ENCODE measurements at places on chromosomes 1 and 21.

DNA sequence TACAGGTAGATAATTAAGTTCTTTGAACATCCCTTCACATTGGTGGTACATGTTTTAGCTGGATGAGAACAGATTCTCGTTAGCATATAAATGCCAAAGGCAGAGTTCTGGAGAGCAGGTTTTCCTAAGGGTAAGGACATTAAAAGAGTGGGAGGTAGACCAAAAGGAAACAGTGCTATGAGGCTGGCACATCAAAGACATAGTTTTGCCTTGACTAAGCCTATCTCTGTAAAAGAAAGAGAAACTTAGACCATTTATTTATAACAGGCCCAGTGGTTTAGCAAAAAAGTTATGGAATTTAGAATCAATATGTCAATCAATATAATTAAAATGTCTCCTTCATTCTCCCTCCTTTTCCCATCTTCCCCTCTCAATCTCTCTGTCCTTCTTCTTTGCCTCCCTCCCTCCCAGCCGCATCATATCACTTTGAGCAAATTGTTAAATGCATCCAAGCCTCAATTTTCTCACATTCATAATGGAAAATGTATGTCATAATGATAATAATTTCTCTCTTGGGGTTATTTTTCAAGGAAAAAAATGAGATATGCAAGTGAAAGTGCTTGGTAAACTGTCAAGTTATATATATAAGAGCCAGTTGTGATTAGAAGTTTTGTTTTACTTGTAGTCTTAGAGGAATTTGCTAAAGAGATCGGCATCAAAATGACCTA lies 209.9 kb upstream of the SGIP1 start:
- no peak for DNase-seq

DNA sequence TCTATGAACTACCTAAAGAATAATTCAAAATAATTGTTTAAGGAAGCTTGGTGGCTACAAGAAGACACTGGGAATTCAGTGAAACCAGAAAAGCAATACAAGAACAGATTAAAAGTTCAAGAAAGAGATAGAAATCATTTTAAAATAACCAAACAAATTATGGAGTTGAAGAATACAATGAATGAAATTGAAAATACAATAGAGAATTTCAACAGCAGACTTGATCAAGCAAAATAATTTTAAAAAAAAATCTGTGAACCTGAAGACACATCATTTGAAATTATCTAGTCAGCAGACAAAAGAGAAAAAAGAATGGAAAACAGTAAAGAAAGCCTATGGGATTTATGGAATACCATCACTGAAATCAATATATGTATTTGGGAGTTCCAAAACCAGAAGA lies 31.2 kb upstream of the WNT2B start:
- no peak for DNase-seq

DNA sequence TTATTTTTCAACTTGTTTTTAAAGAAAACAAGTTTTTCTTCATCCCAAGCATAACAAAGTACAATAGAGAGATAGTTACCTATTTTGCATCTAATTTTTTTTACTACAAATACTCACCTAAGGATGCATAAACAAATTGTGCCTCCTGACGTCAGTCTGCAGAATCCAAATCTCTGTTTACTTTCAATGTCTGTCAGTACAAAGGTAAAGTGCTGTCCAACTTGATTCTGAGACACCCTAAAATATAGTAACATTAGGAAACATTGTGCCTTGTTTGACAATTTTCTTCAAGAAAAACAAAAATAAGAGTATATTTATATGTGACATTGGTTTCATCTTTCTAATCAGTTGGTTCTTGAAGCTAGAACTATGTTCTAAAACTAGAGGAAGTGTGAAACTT lies 103.4 kb downstream of the DENND1B start:
- DNase-seq, result no peak

DNA sequence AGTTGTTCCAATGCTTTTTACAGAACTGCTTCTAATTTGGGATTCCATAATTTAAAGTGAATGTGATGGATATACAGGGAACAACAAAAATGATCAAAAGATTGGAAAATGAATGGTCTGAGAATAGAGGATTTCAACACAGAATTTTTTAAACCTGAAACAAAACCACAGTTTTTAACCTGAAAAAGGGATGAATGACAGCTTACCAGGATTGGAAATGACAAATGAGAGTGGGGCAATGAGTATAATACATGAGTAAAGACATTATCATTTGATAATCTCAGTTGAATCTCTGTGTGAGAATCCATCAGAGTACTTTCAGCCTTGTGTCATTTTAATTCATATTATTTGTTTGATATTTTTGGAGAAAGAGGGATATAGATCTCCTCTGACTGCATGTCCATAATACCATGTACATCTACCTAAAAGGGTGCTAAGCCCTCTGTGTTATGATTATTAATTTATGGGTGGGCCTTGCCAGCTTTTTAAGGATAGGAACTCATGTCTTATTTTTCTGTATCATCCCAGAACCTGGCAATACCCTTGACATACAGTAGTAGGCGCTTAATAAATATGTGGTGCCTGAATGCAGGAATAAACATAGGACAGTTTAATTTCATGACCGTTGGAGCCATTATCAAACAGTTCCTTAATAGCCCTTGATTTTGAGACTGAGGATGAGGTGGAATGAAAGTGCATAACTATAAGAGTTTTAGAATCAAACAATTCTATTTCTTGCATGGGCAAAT lies 12.4 kb upstream of the ATP6V1G3 start:
- no peak for DNase-seq

DNA sequence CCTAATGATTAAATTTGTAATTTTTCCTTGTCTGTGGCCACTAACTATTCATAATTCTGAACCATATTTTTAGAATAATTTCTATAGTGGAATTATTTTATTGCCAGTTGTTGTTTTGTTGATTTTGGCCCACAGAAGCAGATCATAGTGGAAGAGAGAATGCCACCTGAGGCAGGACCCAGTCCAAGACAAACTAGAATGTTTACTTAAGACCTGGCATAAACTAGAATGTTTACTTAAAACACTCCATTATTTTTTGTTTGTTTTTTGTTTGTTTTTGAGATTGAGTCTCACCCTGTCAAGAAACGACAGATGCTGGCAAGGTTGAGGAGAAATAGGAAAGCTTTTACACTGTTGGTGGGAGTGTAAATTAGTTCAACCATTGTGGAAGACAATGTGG lies 310.2 kb downstream of the MRPL39 start:
- no peak for DNase-seq

DNA sequence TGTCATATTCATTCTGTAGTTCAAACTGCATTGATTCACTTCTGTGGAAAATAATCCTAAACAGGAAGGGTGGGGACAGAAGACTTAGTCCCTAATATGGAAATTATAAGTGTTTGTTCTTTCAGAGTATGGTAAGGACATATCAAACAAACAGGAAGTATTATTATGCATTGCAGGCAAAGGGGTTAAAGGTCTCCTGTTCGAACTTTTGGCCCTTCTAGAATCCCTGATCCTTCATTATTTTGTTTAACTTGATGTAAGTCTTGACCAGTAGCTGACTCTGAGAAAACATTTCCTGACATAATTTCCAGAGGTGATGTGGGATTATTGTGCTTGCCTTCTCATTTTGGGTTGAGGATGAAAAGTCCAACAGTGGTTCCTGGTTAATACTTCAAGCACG lies 215.4 kb upstream of the ADGRL2 start:
- DNase-seq, result no peak
